ENCODE measurements at places on chromosomes 1 and 21.

DNA sequence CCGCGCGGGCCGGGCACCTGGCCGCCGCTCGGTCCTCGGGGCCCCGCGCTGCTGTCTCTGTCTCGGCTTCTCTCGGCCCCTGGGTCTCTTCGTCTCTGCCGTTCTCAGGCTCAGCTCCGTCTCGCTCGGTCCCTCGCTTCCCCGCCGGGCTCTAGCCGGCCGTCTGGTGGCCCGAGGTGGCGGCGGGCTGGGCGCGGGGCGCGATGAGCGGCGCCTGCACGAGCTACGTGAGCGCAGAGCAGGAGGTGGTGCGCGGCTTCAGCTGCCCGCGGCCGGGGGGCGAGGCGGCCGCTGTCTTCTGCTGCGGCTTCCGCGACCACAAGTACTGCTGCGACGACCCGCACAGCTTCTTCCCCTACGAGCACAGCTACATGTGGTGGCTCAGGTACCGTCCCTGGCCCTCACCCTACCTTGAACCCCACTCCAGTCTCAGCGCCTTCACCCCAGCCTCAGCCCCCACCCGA lies 355 bp downstream of the SHISAL2A start:
- no peak for DNase-seq

DNA sequence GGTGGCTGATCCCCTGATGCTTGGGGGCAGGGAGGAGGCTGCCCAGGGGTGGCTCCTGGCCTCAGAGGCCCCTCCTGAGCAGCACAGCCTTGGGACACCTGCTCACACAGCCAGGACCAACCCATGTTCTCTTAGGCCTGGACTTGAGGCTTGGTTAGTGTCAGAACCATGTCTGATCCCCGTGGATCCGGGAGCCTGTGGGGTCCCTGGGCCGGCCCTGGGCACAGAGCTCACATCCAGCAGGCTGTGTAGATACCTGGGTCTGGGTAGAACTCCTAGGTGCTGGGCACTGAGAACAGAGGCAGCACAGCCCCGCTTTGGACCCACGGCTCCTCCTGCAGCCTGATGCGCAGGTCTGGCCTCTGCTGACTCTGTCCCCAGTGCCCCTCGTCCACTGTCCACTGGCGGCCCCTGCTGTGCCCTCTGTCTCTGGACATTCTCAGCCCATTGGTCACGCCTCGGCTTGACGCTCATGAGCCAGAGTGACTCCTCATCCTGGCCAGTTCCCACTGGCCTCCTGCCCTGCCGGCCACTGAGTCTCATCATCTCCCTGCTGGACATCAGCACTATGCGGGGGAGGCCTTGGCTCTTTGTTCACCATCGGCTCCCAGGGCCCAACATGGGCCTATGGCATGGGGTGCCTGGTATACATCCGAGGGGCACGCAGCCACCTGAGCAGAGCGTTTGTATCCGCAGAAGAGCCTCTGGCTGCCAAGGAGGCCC lies 70.2 kb downstream of the TRIM11 start:
- DNase-seq = no peak

DNA sequence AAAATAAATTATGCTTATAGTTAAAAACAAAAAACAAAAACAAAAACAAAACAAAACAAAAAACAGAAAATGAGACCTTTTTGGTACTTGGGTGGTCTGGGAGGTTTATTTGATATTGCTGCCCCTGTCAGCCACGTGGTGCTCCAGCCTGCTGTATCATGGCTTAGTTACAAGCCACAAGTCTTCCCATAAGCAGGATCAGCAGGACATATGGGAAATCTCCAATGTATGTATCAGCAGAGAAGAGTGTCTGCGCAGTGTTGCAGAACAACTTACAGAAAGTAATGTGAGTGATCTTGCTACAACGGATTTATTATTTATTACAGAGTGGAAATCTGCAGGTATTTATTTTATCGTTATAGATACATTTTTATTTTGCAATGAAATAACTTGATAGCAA lies 423.0 kb upstream of the TMPRSS15 start:
- no peak for DNase-seq

DNA sequence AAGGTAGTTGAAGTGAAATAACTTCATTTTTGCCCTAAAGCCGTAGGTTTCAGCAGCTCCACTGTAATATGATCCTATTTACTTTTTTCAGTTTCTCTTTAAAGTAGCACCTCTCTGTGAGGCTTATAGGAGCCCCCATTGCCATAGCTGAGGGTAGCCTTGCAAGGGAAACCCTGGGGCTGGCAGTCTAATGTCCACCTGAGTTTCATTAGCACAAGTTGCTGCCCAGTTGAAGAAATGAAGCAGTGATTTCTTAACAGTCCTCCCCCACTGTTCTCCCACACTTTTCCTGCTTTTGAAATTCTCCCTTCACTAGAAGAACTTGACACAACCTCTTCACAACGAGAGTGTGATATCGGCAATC lies 1.5 kb downstream of the HMCN1 start:
- DNase-seq = no peak

GRCh38 chr1:204345941-204346645 lies 13.6 kb downstream of the PLEKHA6 start:
- no peak for DNase-seq

GRCh38 chr1:53165408-53165961 lies 23.0 kb upstream of the SLC1A7 start:
- DNase-seq = no peak

DNA sequence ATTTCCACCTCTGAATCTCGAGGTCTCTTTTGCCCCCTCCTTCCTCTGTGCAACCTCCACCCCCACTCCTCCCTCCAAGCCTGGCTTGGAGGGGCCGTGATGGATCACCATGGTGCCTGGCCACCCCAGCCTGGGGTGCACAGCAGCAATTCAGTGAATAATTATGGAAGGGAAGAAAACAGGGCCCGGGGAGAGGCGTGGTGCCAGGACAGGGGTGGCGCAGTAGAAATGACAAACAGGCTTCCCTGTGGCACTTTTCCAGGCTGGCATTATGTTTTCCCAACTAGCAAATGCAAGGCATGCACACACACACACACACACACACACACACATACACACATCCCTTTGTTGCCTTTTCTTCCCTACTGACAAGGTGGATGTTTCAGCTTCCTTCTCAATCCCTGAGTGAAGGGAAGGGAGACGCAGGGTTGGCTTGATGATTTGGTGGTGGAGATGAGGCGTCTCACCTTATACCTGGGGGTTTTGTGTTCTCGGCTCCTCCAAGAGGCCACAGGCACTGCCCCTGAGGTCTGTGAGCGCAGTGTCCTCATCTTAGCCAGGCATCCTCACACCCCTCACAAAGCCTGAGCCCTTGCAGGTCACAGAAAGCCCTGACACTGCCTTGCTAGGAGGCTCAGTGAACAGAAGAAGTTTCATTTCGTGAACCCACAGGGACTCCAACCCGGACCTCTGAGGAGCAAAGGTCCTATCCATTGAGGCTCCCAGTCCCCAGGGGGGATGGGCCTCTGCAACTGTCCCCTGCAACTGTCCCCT lies 215.8 kb downstream of the MATN1 start:
- DNase-seq = no peak

- no peak for DNase-seq
These were observed 20.2 kb downstream of the COLGALT2 start for GRCh38 chr1:184017306-184017705.

- DNase-seq = no peak
These were observed 403.9 kb downstream of the PCP4 start for GRCh38 chr21:40271164-40271563.
